ENCODE measurements at places on chromosomes 6 and 20. TPM values are rescaled to one million over a fixed set of nuclear protein-coding genes. Genes with fewer than 3 reads are reported as not detected.
A peak's percentile ranks its signal among the peaks of the same experiment; 100 is the strongest.

DNA sequence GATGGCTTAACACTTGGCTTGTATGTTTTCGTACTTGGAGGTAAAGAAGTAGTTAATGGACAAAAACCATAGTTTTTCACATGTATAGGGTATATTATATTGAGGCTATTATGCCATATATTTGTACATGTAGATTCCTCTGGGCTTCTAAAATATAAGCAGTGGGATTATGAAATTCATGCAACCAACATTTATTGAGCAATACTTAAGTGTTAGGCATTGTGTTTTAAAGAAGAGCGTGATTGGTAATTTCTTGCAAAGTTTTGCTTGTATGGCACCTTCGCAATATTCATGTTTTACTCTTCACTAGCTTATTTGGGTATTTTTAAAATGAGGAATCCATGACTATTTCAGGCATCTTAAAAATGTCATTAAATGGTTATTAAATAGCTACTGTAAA is 2.5 kb downstream of the TULP4 start:
- H3K4me3 ChIP-seq: no peak overlapping the region
- no peaks in the 10 kb centered on the region for H3K27me3 ChIP-seq
- H3K36me3 ChIP-seq: peaks cover 8% of the 10 kb centered on the region
- no peaks in the 10 kb centered on the region for H3K4me1 ChIP-seq

DNA sequence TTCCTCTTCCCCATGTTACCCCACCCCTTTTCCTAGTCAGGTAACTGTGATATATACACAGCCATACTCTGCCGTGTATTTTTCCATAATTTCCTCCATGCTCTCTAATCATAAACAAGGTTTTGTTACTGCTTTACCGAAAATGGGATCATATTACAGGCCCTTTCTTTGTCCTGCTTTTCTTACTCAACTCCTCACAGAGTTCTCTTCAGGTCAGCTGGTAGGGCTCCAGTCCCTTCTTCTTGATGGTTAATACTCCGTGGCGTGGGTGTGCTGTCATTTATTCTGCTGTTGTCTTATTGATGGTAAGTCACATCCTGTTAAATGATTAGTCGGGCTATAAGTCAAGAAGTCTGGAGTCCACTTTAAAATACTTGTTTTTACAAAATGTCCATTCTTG is 24.9 kb upstream of the PI16 start:
- H3K36me3 ChIP-seq: peaks cover 13% of the 10 kb centered on the region
- no peak overlapping the region for H3K27ac ChIP-seq
- H3K27me3 ChIP-seq: no peaks in the 10 kb centered on the region
- DNase-seq: no peak

FRS3 gene
- 7.1 TPM for total RNA-seq

SNRPB2 gene
- total RNA-seq: 22.0 TPM

C6orf132 gene
- total RNA-seq: 1.7 TPM

DNA sequence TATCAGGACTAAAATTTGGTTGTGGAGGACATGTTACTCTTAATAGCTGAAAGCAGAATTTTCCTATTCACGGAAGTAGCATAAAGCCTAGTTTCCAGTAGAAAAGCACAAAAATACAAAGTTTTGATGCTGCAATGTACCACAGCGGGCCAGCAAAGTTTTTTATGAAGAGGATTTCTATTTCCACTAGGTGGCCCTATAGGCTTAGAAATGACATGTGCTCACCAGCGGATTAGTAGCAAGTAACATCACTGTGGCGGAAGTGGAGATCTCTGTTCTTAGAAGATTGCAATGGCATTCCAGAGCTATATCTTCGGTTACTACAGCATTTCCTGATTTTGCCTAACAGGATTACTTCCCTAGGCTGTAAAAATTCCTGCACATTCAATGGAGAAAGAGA is 1219.0 kb upstream of the EYS start:
- no peak overlapping the region for H3K27ac ChIP-seq
- DNase-seq: no peak
- no peaks in the 10 kb centered on the region for H3K36me3 ChIP-seq
- H3K4me1 ChIP-seq: no peaks in the 10 kb centered on the region
- H3K4me3 ChIP-seq: no peak overlapping the region

DEFB124 gene
- total RNA-seq: not detected

CALHM5 gene
- 3.7 TPM for total RNA-seq

DNA sequence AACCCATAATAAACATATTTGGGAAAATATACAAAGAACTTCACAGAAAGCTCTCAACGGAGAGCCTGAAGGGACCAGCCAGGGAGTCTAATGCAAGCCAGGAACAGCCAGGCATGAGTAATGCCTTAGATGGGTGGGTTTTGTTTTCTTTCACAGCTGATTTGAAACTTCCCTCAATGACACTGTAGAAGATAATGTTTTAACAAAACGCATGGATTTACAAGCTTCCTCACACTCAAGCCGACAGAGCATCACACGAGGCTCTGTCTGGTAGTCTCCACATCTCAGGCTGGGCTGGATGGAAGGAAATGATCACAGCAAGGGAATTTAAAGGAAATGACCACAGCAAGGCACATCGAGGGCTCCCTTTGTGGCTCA is 113.9 kb downstream of the GMPR start:
- H3K27me3 ChIP-seq: no peaks in the 10 kb centered on the region
- peak overlapping the region; percentile 40 for H3K27ac ChIP-seq
- DNase-seq: no peak
- no peak overlapping the region for H3K4me3 ChIP-seq
- no peaks in the 10 kb centered on the region for H3K36me3 ChIP-seq

DNA sequence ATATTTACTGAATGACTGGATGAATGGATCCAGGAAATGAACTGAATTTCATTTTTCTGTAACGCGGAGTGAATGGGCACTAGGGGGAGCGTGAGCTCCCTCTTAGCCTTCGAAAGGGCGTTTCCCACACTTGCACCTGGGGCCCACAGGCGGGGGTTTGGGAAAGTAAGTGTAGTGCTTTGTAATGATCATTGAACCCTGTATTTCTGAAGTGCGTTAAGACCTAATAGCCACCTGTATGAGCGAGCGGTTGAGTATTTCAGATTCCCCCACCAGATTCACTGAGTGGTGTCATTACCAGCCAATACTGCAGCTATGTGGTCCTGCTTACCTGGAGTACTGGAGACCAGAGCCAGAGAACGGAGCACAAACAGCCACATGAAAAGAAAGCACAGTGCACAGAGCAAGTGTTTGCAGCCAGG is 10.5 kb downstream of the SYTL3 start:
- no peak for DNase-seq
- H3K4me3 ChIP-seq: no peak overlapping the region
- H3K27ac ChIP-seq: no peak overlapping the region
- H3K4me1 ChIP-seq: peaks cover 34% of the 10 kb centered on the region

- DNase-seq: peak; percentile 53
- H3K27me3 ChIP-seq: no peaks in the 10 kb centered on the region
- H3K4me1 ChIP-seq: no peaks in the 10 kb centered on the region
- no peak overlapping the region for H3K27ac ChIP-seq
- no peaks in the 10 kb centered on the region for H3K36me3 ChIP-seq
Measured at GRCh38 chr20:17344790-17345189, 118.0 kb downstream of the PCSK2 start.

EPB41L1 gene
- total RNA-seq: 53.8 TPM

DNA sequence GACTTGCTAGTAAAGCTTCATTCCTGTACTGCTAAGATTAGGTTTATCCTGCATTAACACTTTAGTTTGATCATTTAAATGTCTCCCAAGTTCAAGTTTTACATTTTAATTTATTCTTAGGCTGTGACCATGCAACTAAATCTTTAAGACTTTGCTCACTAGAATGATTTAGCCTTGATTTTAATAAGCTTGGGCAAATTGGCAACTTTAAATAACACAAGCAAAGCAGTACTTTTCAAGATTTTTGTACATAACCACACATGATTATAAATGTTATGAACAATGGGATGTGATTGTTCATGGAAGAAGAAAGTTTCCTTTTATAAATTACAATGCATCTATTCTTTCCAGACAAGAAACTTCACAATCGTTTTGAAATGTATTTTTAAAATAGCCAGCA is 948.0 kb upstream of the EPHA7 start:
- H3K36me3 ChIP-seq: no peaks in the 10 kb centered on the region
- H3K4me1 ChIP-seq: no peaks in the 10 kb centered on the region
- H3K4me3 ChIP-seq: no peak overlapping the region
- no peaks in the 10 kb centered on the region for H3K27me3 ChIP-seq
- no peak overlapping the region for H3K27ac ChIP-seq

DNA sequence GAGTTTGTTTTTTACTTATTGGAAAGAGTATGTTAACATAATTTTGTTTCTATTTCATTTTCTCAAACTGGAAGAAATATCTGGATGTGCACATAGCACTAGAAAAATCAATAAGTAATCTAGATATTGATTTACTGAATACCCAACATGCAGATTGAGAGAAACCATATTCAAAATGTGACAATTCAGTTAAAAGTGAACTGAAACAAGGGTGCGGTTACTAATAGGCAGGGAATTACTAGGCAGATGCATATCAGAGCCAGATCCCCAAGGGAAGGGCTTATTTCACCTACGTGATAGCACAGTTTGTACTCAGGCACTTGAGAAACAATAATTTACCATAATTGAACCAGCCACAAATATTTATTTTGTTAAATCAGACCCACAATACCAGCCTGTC is 493.1 kb upstream of the FLRT3 start:
- H3K36me3 ChIP-seq: no peaks in the 10 kb centered on the region
- no peak overlapping the region for H3K4me3 ChIP-seq

ATP6V1G2 gene
- total RNA-seq: 2.3 TPM

DNA sequence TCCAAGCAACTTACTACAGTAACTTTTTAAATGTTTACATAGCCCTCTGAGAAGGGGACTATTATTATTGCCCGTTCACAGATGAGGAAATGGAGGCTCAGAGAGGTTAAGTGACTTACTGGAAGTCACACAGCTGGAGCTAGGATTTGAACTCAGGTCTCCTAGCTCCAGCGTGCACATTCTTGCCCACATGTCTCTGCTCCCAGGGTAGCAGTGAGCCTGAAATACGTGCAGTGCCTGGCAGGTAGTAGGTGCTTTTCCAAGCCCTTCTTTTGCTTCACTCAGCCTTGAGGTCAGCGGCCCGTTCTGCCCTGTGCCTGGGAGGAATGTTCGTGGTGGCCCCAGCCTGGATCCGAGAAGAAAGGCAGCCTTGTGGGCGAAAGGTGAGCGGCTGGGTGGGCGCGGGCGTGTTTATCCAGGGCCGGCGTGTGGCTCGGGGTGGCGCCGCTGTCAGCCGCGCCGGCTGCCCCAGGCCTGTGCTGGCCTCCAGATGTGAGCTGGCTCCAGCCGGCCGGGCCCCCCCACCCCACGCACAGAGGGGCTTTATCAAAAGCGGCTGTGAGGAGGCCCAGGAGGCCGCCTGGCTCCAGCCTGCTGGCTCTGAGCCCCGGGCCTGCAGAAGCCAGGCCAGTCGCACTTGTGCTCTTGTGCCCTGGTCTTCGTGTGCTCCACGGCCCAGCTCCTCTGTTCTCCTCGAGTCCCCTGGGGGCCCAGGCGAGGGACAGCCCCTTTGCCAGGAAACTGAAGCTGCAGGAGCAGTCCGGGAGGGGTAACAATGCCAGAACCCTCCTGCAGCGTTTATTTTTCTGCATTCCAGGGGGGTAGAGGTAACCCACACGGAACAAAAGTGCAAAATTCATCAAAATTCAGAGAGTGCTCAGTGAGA is 58.1 kb downstream of the UBE2V1 start:
- peaks cover 17% of the 10 kb centered on the region for H3K4me1 ChIP-seq
- H3K4me3 ChIP-seq: no peak overlapping the region
- H3K36me3 ChIP-seq: no peaks in the 10 kb centered on the region
- no peak for DNase-seq
- H3K27me3 ChIP-seq: no peaks in the 10 kb centered on the region
- no peak overlapping the region for H3K27ac ChIP-seq

DNA sequence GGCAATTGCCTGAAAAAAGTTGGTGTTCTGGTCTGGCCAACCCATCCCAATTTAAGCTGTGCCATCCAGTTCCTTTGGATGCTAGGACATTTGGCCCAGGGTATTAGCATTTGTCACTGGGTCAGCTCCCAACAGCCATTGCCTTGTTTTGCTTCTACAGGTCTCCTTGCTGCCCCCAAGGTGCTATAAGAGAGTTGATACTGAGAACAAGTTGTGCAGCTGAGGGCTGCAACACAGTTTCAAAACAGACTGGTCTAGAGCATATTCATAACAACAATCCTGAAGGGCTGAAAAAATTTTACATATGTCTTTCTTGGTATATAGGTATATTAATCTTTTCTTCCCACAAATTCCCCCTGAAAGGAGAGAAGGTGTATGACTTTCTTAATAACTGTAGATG is 61.0 kb downstream of the LYRM4 start:
- DNase-seq: no peak
- no peaks in the 10 kb centered on the region for H3K36me3 ChIP-seq
- no peaks in the 10 kb centered on the region for H3K27me3 ChIP-seq
- no peak overlapping the region for H3K27ac ChIP-seq

- DNase-seq: no peak
- H3K27me3 ChIP-seq: no peaks in the 10 kb centered on the region
- no peak overlapping the region for H3K4me3 ChIP-seq
Measured at GRCh38 chr6:14068133-14068532, 49.4 kb upstream of the CD83 start.

DNA sequence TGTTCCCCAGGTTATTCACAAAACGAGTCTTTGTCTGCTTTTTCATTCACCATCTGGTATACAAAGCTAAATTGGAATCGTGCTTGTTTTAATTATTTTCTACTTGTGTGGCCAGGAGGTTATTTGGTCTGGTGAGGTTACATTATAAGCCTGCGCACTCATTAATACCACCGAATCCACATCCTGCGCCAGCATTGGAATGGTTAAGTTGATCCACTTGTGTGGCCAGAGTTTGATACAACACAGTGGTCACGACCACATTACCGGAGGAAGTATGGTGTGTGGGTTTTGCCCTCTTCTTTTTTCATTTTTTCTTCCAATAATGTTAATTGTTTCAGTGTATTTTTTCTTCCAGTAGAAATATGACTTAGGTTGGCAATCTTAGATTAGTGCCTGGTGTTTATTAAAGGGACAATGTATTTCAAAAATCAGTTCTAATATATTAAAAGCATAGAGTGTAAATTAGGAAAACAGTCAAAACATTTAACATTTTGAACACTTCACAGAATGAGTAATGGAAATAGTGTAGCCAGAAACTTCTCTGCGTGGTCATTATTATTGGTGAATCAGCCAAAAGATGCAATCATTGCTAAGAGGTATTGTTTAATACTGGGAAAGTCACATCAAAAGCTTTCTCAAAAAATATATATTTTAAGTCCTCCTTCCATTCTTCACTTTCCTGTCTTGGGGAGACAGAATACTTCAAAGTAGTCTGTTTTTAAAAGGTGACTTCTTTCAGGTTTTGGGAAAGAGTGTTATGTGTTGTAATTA is 84.5 kb downstream of the JARID2 start:
- no peak for DNase-seq
- no peak overlapping the region for H3K27ac ChIP-seq
- no peaks in the 10 kb centered on the region for H3K27me3 ChIP-seq
- no peak overlapping the region for H3K4me3 ChIP-seq

VNN1 gene
- 0.57 TPM for total RNA-seq

BPIFA1 gene
- not detected for total RNA-seq

SLC22A23 gene
- 8.6 TPM for total RNA-seq

GRCh38 chr20:44805979-44806620 is 4.2 kb downstream of the RIMS4 start:
- H3K27ac ChIP-seq: no peak overlapping the region
- no peak for DNase-seq
- no peak overlapping the region for H3K4me3 ChIP-seq
- no peaks in the 10 kb centered on the region for H3K36me3 ChIP-seq
- peaks cover 26% of the 10 kb centered on the region for H3K4me1 ChIP-seq

- no peak overlapping the region for H3K27ac ChIP-seq
- peaks cover 19% of the 10 kb centered on the region for H3K4me1 ChIP-seq
- no peak overlapping the region for H3K4me3 ChIP-seq
- no peak for DNase-seq
- peaks cover 85% of the 10 kb centered on the region for H3K27me3 ChIP-seq
Measured at GRCh38 chr6:27888566-27888965, 23.6 kb downstream of the OR2B2 start.
